ENCODE measurements at places on chromosomes 1 and 21.
A peak's percentile ranks its signal among the peaks of the same experiment; 100 is the strongest.

DNA sequence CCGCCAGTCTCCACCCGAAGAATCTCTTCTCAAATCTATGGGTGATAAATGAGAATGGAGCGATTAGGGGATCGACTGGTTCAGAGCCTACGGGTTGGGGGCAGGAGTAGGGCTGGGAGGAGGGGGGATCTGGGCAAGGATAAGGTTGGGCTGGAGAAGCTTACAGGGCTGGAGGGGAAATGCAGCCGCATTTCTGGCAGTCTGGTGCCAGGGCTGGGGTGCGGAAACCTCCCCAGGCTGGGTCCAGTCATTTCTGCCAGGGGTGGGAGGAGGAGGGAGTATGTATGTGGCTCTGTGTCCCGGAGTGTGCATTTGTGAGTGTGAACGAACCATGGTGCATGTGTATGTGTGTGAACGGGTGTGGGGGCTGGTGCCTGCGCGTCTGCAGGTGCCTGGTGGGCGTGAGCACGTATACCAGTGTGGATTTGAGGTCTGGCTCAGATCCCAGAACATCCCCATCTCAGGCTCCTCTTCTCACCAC, 10.2 kb downstream of the C1orf216 start:
- DNase-seq = no peak

GRCh38 chr1:173714441-173714758, 381 bp upstream of the KLHL20 start:
- no peak for DNase-seq

- DNase-seq = no peak
Measured at GRCh38 chr1:43541721-43542401, 11.2 kb downstream of the PTPRF start.

DNA sequence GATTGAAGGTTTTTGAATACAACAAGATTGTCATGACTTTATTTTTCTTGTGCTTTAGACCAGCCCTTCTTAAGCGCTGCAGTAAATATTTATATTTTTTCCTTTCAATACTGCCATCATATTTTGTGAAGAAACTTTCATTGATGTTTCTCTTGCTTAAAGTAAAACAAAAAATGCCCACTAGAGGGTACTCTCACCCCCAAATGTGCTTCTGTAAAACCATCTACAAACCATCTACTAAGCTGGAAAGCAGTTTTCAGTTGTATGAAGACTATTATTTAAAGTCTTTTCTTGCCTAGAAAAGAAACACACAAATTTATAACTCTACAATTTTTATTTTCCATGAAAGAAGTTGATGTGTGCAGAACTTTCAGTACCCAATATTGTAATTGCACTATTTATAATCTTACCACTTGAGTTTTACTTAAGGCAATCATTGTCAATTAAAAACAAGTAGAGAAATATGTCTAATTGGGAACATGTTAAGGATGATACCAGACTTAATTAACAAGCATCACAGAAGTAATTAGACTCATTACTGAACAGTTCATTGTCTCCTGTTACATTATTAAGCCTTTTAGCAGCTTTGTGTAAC, 10.7 kb downstream of the LEPR start:
- DNase-seq = no peak

GRCh38 chr1:24516506-24516905, 13.9 kb downstream of the RCAN3 start:
- no peak for DNase-seq

GRCh38 chr1:194289569-194290266, 1103.3 kb upstream of the B3GALT2 start:
- DNase-seq = peak; percentile 4

DNA sequence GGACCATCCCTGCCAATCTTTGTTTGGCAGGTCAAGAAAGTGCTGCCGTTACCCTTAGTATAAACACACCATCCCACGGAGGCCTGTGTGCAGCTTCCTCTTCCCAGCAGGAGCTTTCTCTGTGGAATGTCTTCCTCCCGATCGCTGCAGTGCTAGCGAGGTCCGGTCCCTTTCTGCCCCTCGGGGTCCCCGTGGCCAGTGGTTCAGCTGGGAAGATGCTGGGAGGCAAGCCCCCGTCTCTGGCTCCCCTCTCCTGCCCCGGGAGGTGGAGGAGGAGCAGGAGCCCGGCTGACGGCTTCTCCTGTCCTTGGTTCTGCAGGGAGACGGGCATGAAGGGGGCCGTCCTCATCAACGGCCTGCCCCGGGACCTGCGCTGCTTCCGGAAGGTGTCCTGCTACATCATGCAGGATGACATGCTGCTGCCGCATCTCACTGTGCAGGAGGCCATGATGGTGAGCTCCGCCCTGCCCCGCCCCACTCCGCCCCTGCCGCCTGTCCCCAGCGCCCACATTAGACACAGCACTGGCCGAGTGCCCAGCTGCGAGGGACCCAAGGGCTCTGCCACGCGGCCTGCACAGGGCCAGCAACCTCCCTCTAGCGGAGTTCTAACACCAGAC, 42.1 kb downstream of the TFF3 start:
- no peak for DNase-seq

- DNase-seq = no peak
Measured at GRCh38 chr1:167501515-167502191, 16.7 kb downstream of the CD247 start.

DNA sequence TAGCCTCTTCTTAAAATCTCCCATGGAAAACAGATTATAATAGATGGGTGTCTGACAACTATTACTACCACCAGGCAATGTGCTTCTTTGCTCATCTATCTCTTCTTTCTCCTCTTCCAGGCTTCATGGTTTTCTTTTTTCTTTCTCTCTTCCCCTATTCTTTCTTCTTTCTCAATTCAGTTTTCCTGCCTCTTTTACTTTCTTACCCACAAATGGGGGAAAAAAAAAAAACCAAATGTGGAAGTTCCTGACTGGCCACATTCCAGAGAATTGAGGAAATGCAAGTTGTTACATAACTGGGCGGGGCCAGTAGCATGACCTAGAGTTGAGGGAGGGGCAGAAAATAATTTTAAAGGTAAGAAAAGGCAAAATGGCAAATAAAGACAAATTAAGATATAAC, 10.9 kb upstream of the SMG7 start:
- DNase-seq = no peak

- no peak for DNase-seq
Measured at GRCh38 chr1:112298558-112298957, 97.5 kb upstream of the CTTNBP2NL start.

DNA sequence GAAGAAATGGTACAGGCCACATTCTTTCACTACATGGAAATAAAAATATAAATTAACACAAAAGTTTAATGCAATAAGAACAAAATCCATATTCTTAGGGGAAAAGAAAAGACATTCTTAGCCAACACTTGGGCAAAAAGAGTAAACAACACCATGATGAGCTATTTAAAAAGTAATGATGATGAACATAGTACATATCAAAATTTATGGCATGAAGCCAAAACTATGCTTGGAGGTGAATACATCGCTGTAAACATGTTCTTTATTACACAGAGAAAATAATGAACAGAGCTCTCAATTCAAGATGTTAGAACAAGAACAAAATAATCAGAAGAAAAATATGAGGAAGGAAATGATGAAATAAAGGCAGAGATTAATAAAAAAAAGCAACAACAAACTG, 158.2 kb downstream of the ZSCAN20 start:
- DNase-seq = no peak

DNA sequence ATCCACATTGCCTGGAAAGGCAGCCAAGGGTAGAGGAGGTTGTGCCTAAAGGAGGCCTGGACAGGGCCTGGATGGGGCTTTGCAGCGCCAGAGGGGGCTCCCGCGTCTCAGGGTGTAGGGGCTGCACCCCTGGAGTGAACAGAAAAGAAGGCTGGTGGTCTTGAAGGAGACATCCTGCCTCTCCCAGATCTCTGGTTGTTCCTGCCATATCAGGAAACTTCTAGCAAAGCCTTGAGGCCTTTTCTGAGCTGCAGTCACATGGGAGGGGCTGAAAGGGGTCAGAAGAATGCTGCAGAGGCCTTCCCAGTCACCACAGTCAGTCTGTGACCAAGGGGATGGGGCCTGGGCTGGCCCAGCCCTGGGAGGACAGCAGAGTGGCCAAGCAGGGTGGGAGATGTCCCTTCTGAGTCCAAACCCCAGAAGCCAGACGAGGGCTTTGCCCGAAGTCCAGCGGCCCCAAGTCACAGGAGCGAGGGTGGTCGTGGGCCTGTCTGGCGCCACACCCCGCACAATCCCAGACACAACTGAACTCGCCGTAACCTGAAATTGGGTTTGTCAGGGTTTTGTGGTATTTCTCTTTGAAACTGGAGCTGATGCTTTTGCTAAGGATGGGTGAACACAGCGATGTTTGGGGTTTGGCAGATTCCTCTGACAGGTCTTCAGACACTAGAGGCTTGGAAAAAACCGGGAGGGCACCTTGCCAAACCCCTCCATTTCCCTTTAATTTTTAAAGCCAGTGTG, 29.6 kb downstream of the SIM2 start:
- DNase-seq = no peak

DNA sequence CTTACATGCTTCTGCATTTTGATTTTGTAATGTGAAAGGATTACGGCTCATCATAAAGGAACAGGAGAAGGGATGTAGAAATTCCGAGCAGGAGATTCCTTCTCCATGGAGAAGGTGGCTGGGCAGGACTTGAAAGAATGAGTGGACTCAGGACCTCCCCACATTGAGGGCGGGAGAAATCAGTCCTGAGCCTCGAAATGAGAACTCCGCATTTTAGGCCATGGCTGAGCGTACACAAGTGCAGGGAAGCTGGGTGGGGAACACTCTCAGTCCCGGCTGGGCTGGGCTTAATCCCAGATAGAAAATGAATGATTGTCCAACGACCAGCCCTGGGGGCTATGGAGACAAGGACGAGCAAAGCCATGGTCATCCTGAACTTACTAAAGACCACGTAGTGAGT, 402.3 kb upstream of the POU3F1 start:
- no peak for DNase-seq

GRCh38 chr1:202144402-202145067, at the start of gene ARL8A:
ARL8A (minus strand) TSS chr1:202144737; CDS start chr1:202144572, 165 bp downstream.
- peak; percentile 62 for DNase-seq

DNA sequence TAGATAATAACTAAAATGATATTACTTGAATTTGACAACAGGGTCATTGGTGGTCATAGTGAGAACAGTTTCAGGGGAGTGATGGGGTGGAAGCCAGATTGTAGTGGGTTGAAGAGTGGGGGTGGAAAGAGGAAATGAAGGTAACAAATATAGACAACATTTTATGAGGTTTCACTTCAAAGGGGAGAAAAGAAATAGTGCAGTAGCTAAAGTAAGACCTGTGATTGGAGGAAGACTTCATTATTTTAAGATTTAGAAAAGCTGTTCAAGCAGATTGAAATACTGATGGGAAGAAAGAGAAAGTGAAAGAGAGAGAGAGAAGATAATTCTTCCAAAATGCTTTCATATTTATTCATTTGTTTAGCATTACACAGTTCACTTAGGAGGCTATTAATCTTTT, 52.0 kb upstream of the KCNA3 start:
- no peak for DNase-seq

GRCh38 chr1:186492531-186493291, 31.8 kb upstream of the PDC start:
- no peak for DNase-seq

- no peak for DNase-seq
Measured at GRCh38 chr1:53190210-53190611, 6.4 kb upstream of the CPT2 start.

GRCh38 chr1:19029191-19030085, 73.0 kb upstream of the IFFO2 start:
- DNase-seq = no peak

DNA sequence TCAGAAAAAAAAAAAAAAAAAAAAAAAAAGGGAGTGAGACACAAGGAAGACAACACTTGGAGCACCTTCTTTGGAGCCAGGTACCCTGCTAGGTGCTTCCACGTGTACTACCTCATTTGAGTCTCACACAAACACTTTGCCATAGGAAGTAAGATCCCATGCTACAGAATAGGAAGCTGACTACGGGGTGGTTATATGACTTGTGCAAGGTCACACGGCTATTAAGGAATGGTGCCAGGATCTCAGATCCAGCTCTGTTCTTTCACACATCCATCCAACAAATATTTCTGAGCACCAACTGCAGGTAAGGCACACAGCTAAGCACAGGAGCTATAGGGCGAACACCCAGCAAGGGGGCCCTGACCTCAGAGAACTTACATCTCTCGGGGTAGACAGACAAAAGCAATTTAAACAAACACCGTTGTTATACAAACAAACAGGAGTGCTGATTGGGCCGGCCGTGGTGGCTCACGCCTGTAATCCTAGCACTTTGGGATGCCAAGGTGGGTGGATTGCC, 22.4 kb downstream of the PTAFR start:
- DNase-seq = no peak

DNA sequence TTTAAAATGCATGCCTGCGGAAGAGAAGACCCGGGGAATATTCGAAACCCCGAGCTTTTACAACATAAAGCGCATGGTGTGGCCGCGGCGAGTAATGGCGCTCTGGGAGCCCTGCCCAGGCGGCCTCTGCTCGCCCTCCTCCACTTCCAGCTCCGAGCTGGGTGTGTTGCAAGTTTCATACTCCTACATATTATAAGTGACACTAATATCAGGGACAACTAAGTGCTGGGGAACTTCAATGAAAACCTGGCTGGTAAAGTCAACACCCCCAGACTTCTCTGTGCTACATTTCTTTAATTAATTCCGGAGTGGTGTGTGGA, 11.8 kb downstream of the SIM2 start:
- DNase-seq = no peak

DNA sequence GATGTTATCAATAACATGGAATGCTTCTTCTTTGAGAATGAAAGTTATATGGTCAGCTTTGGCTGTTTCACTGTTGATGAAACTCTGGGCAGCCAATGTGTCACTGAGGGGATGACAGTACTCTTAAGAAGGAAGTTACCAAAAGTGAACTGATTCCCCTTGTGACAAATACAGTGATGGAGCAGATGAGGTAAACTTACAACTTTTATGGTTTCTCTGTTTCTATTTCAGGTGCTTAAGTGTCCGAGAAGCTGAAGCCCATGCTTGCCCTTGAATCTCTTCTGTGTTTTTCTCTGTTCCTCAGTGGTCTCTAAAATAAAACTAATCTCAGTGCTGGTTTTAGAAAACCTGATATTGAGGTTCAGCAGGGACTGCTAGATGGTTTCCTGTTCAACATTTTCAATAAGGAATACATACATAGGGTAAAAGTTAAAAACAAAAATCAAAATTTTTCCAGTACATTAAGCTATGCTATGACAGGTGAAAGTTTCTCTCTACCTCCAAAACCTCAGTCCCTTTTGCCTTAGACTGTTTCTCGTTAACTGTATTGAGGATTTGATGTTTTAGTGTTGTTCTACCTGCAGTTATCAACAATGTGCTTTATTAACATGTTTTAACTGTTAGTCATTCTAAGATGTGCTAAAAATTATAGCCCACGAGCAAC, 454.4 kb upstream of the ADGRL4 start:
- DNase-seq = no peak

GRCh38 chr1:53918343-53918742, 24.4 kb downstream of the DIO1 start:
- DNase-seq = no peak

DNA sequence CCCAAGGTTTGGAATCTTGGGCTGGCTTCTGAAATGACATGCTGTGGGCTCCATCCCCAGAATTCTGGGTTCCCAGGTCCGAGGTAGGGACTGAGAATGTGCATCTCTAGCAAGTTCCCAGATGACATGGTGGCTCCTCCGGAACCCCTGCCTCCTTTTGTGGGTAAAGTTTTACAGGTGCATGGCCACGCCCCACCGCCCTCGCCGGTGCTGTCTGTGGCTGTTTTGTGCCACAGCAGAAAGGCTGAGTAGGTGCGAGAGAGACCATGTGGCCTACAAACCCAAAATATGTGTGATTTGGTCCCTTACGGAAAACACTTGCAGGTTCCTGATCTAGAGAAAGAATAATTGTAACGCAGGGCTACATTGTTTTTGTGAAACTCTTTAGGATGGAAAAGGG, 30.9 kb downstream of the SKI start:
- DNase-seq = peak; percentile 32

GRCh38 chr1:98205291-98206017, 284.6 kb upstream of the DPYD start:
- DNase-seq = no peak

GRCh38 chr1:201630582-201630981, 91.7 kb downstream of the NAV1 start:
- no peak for DNase-seq
